ENCODE measurements at places on chromosomes 5 and 9. TPM values are rescaled to one million over a fixed set of nuclear protein-coding genes. Genes with fewer than 3 reads are reported as not detected.

DNA sequence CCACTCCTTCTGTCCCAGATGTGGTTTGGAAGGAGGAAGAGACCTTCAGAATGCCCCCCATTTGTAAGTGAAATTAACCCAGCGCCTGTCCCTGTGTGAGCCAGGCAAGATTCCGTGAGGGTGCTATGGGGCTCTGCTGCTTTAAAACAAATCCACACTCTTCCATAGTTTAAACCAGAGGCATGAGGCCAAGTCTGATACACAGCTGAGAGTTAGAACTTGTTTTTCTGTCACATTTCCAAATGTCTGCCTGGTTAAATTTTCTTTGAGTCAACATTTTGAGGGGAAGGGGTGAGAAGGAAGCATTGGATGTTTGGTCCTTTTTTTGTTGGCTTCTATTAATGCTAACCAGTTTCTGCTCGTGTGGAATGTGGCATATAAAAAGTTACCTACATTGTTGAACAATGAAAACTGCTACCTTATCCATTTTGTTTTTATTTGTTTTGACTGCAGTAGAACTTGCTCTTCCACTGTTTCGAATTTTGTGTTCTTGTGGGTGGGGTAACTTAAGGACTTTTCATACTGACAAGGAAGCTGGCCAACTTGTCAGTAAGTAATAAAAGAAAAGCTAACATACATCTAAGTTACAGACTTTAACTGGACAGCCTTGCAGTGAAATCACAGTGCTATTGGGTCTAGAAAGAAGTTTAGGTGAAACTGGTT is 12.9 kb downstream of the RGMB start:
- DNase-seq = no peak

DNA sequence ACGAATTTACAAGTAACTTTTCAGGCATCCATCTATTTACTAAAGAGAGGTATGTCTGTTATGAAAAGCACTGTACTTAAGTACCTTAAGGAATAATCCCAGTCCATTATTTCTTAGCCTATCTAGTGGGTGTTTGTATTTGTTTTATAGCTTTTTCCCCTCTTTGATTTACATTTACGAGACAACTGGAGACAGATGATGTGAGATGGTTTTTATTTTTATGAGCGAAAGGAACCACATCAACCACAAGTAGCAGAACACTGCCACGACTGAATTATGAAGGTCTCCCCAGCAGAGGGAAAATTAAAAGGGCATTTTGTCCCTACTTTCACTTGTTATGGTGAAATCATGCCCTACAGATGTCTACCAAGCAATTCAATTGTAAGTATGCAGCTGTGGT is 357.8 kb downstream of the NFIB start:
- DNase-seq = no peak

Gene NTRK2
- total RNA-seq = 38.2 TPM

- no peak for DNase-seq
Measured at GRCh38 chr5:95963650-95964410, 2.2 kb upstream of the ELL2 start.

DNA sequence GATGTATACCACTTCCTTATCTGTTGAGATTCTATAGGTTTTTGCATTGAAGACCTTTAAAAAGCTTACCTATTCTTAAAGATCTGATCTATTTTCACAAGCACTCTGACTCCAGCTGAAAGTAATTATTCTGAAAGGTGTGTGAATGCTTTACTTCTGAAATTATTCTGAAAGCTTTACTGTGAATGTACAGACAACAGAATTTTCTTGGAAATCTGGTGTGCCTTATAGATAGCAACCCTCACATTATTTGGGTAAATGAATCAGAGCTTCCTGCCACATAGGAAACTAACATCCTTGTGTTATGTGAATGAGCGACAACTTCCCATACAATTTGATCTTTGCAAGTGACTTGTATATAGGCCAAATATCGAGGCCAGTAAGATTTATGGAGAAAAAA is 6.5 kb downstream of the CDO1 start:
- no peak for DNase-seq

Gene IFNA21
- total RNA-seq = not detected

- no peak for DNase-seq
Measured at GRCh38 chr5:79200573-79201183, 35.3 kb upstream of the JMY start.

- peak; percentile 21 for DNase-seq
Measured at GRCh38 chr5:90548069-90548593, 10.5 kb upstream of the ADGRV1 start.

Gene PCDHGA6
- 3.7 TPM for total RNA-seq

Gene FOXD4L6
- not detected for total RNA-seq

DNA sequence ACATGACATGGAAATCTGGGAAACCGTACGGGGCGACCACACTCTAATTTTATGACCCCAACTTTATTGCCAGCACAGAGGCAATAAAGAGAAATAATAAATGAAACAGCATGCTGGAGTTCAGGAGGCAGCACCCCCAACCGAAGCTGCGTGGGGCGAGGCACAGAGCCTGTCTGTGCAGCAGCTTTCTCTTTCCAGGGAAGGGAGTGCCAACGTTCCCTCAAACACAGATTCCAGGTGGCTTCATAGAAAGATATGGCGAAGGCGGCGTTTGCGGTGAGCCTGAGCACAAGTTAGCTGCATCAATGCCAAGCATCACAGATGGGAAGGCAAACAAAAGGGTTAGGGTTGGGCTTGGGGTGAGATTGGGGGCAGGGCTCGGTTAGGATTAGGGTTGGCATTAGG is 114.8 kb downstream of the HSD17B3 start:
- DNase-seq = no peak

GRCh38 chr5:175826980-175827379 is 44.4 kb upstream of the CPLX2 start:
- no peak for DNase-seq

Gene SLC1A1
- total RNA-seq = 1.9 TPM

- DNase-seq = no peak
Measured at GRCh38 chr5:150774145-150774544, 4.4 kb upstream of the SMIM3 start.

Gene TAF1L
- total RNA-seq = not detected

DNA sequence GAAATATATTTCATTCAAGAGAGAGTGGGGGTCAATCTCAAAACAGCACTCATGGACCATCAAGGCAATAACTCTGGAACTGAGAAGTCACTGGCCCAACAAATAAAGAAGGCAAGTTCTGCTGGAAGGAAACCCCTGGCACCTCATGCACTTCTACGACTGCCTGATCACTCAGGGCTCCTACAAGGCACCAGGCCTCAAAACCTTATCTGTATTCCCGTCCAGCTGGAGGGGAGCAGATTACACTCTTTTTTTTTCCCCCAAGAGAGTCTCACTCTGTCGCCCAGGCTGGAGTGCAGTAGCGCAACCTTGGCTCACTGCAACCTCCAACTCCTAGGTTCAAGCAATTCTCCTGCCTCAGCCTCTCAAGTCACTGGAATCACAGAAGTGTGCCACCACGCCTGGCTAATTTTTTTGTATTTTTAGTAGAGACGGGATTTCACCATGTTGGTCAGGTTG is 49.9 kb downstream of the P4HA2 start:
- no peak for DNase-seq

GRCh38 chr5:147712019-147712418 is 70.5 kb downstream of the JAKMIP2 start:
- no peak for DNase-seq

- no peak for DNase-seq
Measured at GRCh38 chr5:172671091-172671490, 30.0 kb downstream of the NEURL1B start.

DNA sequence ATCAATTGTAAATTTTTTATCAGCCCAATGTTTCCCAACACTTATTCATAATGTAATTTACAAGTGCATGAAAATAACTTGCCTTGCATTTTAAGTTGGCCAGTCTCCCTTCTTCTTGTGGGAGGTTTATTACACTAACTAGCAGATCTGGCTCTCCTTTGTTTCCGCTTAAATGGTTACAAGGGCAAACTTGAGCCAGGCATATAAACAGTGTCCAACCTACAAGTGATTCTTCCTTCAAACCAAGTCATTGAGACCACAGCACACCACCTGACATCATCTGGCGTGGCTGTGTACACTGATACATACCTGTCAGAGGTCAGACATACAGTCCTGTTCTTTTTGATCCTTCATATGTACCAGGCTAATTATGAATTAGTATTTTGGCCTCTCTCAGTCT is 80.1 kb downstream of the ALDH1A1 start:
- no peak for DNase-seq

Gene CD274
- total RNA-seq = 12.4 TPM

GRCh38 chr9:91248707-91249106 is 113.0 kb downstream of the AUH start:
- no peak for DNase-seq

DNA sequence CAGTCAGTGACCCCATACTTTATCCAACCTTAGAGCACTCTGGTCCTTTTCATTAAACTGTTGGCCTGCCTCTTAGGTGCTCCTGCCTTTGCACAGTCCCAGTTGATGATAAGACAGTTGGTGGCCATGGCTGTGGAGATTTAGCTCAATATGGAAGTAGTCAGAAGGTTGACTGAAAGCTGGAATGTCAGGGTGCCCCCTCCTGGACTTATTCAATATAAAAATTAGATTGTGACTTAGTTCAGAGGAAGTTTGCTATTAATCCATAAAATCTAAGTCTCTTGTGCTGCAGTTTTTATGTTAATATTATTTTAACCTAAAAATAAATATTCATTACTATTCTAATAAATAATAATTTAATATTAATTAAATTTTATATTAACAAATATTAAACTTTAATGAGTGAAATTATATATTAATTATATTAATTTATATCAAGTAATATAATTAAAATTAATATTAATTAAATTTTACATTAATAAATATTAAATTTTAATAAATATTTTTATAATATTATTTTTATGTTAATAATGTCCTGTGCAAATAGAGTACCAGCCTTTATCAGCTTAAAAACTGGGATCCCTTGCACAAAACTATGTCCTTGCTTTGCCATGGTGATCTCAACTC is 77.7 kb upstream of the ADAMTSL1 start:
- no peak for DNase-seq

- DNase-seq = no peak
Measured at GRCh38 chr5:175415303-175415702, 28.7 kb downstream of the DRD1 start.

- no peak for DNase-seq
Measured at GRCh38 chr5:178116143-178116885, 3.0 kb downstream of the N4BP3 start.

DNA sequence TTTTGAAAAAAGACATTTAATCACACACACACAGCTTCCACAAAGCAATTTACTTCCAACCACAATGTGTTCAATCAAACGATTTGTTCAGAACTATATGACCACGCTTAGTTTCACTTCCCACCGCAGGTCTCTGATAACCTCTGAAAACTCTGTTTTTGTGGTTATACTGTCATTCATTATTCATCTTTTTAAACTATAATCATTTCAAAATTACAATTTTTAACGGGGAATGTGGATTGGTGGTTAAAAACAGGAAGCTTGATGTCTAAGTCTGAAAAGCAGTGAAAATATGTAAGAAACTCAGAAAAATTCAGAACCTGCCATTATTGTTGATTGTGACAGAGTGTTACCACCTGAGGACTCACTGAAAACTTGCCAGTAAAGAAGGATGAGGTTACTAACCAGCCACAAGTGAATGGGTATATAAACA is 12.7 kb upstream of the TMEM174 start:
- DNase-seq = no peak

Gene CCL27
- total RNA-seq = not detected

Gene SLC34A3
- not detected for total RNA-seq

Gene GPX8
- total RNA-seq = 14.5 TPM

- DNase-seq = no peak
Measured at GRCh38 chr5:137615171-137615775, 116.1 kb upstream of the SPOCK1 start.

GRCh38 chr9:112361601-112362000 is 18.3 kb upstream of the HSDL2 start:
- DNase-seq = no peak

DNA sequence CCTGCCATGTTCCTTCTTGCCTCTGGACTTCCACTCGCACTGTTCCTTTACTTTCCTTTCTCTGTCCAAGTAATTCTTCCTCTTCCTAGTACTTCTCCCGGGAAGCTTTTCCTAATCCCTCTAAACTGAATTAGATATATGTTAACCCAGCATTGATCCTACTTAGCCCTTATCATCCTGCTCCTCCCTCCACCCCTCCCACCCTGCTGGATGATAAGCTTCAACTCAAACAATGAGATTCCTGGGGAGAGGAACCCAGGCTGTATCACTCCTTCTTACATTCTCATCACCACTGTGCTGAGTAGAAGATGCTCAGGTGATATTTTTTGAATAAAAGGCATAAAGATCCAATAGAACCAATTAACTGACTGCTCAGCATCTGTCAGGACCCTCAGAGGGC is 45.7 kb downstream of the CDK5RAP2 start:
- no peak for DNase-seq

DNA sequence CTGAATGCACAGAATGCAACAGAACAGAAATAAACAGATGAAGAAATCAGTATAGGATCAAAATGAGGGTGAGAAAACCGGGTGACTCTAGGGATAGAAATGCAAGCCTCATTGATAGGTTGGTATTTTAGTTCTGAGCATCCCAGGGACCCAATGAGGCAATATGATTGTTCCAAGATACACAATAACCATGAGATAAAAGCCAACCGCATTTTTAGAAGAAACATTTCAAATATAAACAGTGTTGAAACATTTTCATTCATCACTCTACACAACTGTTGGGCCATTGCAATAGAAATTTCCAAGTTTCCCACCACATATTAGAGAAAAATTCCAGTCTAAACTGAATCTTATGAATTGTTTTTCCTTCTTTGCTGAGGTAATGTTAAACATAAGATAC is 452.3 kb upstream of the PTGER4 start:
- DNase-seq = no peak

Gene CDX1
- total RNA-seq = not detected

DNA sequence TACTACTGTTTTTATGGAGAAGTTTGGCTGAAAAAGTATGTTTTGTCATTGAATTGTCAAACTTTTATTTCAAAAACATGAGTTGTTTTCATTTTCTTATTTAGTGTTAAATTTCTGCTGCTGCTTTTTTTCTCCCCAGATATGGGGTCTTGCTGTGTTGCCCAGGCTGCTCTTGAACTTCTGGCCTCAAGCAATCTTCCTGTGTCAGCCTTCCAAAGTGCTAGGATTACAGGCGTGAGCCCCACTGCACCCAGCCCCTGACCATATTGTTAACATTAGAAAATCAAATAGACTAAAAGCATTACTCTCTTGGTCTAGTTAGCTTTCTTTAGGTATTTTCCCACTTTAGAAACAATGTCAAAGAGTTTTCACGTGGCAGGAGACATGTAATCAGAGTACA is 215.3 kb downstream of the KDM4C start:
- DNase-seq = no peak

Gene TRIM36
- total RNA-seq = 0.71 TPM

GRCh38 chr9:122350577-122351355 is 20.1 kb upstream of the PTGS1 start:
- peak; percentile 82 for DNase-seq

DNA sequence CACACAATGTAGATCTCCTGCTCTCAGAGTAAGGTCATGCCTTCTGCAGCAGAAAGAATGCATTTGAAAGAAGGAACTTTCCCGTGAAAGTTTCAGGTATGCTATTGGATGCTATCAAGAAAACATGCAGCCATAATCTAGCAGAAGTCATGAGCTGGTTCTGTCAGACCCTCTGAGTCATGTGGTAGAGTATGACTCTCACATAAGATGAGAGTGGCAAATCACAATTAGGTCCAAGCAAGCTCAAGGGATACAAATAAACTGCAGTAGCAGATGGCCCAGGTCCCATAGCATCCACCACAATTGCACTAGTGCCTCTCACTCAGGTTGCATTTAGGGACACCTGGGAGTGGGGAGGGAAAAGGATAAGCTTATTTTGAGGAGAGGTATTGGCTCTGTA is 292.8 kb downstream of the ASTN2 start:
- DNase-seq = no peak

Gene KIF12
- total RNA-seq = not detected

- no peak for DNase-seq
Measured at GRCh38 chr9:13900449-13900848, 413.5 kb downstream of the NFIB start.

Gene MUSK
- 1.1 TPM for total RNA-seq

All from left cardiac atrium (tissue), 4 donors.